ENCODE measurements at places on chromosomes 1 and 21. TPM values are rescaled to one million over a fixed set of nuclear protein-coding genes. Genes with fewer than 3 reads are reported as not detected.
A peak's percentile ranks its signal among the peaks of the same experiment; 100 is the strongest.

GRCh38 chr21:45071874-45072737 lies 2.3 kb upstream of the ADARB1 start:
- DNase-seq, result no peak

- no peak for DNase-seq
Observed at GRCh38 chr1:232262991-232263390, 366.9 kb downstream of the SIPA1L2 start.

ELAPOR1 gene
- total RNA-seq, result 0.45 TPM

DNA sequence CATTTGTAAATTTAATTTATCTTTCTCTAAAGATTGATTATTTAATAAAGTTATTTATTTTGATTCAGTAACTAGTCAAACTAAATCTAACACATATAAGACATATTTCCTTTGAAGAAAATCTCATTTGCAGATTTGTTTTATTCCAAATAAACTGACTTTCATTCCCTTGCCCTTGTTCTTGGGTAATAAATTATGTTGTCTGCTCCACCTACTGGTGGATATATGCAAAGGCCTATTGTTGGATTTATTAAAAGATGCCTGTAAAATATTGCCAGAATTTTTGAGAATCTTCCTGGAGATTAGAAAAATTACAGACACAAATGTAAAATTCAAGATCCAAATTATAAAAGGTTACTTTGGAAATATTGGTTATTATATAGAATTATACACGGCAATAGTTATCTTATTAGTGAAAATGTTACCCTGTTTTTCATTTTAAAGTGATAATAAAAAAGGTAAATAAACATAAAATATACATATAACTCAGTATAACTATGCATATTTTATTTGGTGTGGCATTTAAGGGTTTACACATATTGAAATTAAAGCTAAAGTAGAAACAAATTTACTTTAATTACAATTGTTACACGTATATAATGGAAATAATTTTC lies 116.1 kb downstream of the SPATA17 start:
- no peak for DNase-seq

GRCh38 chr1:182628657-182629056 lies 24.5 kb upstream of the RGS16 start:
- no peak for DNase-seq

SLC45A3 gene
- 29.1 TPM for total RNA-seq

- DNase-seq, result no peak
Observed at GRCh38 chr1:199087144-199087543, 448.3 kb downstream of the PTPRC start.

DNA sequence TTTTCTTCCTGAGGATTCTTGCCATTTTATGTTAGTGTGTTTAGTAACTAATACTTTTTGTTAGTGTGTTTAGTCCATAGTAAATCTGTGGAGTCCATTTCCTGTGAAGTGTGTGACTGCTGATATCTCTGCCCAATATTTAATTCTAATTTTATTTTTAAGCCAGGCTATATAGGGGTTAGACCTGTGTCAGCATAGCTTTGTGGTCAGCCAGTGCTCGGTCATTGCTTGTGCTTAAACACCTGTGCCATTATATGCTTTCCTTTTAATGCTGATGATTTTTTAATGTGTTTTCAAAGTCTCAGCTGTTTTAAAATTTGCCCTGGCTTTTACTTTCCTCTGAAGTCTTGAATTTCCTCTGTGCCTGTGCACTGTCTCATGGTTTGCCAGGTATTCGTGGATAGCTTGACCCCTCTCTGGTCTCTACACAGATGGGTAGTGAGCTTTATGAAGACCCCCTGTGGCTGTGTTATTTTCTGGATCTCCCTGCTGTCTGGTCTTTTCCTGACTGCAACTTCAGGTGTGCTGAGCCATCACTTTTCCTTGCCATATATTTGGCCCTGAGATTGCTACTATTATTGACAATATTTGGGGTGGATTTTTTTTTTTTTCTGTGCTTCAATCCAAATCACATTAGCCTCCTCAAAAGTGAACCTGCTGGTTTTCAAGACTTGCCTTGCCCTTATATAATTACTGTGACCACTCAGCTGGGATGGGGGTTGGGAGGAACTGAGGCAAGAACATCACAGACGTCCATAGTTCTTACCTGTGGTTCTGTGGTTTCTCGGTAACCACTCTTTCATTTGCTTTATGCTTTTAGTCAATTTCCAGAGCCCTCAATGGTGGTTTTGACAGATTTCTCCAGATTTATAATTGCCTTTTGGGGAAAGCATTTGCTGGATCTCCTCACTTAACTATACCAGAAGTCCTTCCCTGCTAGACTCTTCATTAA lies 59.6 kb downstream of the RPS6KC1 start:
- DNase-seq, result no peak

DNA sequence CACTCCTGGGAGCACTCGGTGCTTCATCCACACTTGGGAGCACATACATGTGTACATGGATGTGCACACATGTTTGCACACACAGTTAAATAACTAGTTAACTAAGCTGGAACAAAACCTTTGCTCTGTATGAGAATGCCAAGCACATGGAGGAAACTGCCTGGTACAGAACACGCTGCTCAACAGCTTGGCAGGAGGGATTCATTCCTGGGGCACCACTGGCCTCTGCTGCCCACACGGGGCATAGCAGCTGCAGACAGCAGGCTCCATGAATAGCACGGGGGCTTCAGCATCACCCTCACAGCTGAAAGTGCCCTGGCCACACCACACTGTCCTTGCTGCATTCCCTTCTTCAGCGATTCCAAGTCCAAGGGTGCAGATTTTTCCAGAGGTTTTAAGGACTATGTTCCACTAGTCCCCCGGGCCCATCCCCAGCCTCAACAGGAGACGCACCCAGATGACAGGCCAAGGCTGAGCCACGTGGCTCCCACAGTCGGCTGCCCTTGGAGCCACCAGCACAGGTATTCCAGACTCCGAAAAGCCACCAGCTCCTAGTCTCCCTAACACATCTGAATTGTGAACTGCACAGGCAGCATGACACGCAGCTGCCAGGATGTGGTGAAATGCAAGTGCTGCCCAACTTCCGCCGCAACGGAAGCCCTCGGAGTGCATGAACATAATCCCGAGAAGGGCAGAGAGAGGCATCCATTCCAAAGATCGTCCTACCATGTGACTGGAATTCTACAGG lies 16.9 kb downstream of the NPHP4 start:
- DNase-seq, result peak; percentile 63

S100A2 gene
- 14.1 TPM for total RNA-seq

TINAGL1 gene
- total RNA-seq, result 388 TPM

ACTL8 gene
- total RNA-seq, result not detected

- no peak for DNase-seq
Observed at GRCh38 chr21:33767236-33767635, 124.9 kb downstream of the ITSN1 start.

DNA sequence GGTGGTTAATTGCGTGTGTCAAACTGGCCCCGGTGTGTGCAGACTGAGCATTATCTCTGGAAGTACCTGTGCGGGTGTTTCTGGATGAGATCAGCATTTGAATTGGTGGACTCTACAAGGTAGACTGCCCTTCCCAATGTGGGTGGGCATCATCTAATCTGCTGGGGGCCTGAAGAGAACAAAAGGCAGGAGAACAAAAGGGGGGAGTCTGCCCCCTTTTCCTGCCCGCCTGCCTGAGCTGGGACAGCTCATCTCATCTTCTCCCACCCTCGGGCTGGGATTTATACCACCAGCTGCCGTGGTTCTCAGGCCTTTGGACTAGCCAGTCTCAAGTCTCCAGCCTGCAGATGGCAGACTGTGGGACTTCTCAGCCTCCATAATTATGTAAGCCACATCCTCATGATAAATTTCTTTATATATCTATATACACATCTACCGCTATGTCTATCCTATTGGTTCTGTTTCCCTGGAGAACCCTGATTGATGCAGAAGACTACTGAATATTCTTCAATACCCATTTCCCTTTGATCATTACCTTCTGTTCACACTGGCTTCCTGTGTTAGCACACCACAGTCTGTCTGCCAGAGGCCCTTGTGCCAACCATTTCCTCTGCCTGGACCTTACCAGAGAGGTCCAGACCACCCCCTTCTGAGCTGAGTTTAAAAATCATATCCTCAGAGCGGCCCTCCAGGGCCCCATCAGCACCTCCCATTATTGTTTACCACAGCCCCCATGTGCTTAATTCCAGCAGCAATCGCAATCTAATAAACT lies 25.2 kb downstream of the RCAN1 start:
- no peak for DNase-seq

GNAT2 gene
- not detected for total RNA-seq

DNA sequence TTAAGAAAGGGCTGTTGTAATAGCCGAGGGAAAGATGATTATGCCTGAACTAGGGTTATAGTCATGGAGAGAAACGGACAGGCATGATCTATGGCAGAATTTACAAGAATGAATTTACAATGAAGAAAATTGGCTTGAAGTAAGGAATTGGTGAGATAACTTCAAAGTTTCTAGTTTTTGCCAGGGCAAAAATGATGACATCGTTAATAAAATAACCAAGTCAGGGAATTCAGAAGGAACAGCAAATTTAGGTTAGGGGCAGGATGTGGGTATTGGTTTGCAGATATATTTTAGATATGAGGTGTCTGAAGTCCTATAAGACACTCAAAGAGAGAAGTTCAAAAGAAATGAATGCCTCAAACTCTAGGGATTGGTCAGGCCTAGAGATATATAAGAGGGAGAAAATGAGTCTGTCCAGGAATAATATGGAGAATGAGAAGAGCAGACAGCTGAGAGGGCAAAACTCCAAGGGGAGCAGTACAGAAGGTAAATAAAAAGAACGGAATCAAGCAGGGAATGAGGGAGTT lies 62.8 kb downstream of the IARS2 start:
- no peak for DNase-seq

- DNase-seq, result no peak
Observed at GRCh38 chr1:18955131-18955440, 1.4 kb downstream of the IFFO2 start.

DNA sequence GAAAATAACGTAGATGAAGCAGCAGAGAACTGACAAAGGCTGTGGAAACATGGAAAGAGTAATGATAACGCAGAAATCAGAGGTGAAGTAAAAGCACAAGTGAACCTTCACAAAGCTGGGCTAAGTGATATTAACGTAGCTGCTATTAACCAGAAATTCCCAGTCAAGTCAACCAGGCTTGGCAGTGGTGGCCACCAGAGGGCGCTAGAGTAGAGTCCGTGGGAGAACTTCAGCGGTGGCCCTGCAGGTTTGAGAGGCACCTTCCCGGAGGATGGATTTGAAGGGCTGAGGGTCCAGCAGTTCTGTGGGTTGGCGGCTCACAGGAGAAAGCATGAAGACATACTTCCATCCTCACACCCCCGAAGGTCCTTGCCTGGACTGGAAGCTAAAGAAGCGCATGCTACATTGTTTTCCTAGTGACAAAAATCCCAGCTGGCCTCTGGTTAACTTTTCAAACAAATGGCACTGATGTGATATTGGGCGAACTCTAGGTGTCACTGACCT lies 81.7 kb upstream of the ZNF648 start:
- peak; percentile 96 for DNase-seq

CHI3L1 gene
- total RNA-seq, result not detected

SUSD4 gene
- 7.2 TPM for total RNA-seq

NUDT4B gene
- total RNA-seq, result 0.78 TPM

DNA sequence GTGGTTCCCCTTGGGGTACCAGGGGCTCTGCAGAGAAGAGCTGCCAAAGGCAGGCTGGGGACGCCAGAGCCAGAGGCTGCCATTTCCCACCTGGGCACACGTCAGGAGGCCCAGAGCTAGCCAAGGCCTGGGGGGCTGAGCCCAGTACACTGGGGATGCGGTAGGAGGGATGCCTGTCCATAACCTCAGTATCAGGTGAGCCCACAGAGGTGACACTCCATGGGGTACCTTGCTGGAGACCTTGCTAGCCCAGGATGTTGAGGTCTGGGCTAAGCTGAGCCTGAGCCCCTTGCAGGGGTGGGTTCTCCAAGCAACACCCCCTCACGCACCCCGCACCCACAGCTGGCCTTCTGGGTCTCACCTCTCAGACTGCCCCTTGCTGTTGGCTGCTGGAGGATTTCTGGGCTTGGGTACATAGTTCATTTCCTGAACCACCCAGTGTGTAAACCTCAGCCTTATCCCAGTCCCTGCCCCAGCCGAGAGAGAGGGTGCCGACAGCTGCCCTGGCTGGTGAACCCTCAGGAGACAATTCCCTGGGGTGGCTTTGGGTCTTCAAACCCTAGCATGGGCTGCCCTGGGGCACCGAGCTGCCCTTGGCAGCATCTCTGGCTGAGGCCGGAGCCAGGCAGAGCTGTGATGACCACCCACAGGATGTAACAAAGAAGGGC lies 92.5 kb upstream of the VAMP3 start:
- DNase-seq, result no peak

- no peak for DNase-seq
Observed at GRCh38 chr1:30299393-30299792, 424.0 kb downstream of the MATN1 start.

DNA sequence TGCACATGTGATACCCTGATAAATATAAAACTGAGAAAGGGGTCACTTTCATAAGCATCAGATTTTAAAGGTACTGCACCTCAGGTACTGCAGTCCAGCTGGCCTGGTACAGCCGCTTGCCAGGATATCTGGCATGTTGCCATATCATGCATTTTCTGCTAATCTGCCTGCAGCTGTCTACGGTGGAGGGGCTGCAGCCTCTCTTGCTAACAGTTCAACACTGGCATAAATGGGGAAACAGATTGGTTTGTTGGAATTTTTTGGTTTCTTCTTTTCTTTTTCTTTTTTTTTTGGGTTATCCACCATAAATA lies 71.5 kb downstream of the MIS18A start:
- no peak for DNase-seq

GRCh38 chr1:243452092-243452491 lies 196.3 kb downstream of the SDCCAG8 start:
- no peak for DNase-seq

DNA sequence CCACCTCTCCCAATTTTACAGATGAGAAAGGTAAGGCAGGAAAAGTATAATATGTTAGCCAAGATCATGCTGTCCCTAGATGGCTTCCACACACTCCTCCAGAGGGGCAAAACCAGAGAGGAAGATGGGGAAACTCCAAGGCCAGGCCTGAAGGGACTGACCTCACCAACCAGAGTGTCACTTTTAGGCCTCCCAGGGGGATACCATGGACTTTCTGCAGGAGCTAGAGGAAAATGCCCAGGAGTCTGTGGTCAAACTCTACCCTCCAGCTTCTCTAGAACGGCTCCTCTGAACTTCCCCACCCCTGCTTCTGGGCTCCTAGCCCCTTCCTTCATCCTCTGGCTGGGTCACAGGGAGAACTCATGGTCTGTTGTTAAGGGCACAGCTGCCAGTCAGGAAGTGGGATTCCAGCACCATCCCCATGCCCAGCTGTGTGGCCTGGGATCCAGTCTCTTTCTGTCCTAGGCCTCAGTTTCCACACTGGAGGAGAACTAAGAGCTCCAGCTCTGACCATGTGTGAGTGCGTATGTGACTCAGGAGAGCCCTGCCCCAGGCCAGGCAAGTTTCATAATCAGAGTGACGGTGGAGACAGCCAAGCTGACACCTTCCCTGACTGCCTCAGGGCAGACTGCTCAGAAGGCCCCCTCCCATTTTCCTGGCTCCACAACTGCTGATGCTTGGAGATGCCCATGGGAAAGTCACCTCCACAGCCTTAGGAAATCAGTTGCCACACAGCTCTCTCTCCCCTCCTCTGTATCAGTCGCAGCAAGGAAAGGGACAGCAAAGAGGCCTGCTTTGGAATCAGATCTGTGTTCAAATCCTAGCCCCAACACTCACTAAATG lies 1.9 kb downstream of the IGSF8 start:
- no peak for DNase-seq

TPTE gene
- total RNA-seq, result not detected
